Urothelium cell line (cell line): ENCODE measurements at places on chromosomes 1 and 21.

DNA sequence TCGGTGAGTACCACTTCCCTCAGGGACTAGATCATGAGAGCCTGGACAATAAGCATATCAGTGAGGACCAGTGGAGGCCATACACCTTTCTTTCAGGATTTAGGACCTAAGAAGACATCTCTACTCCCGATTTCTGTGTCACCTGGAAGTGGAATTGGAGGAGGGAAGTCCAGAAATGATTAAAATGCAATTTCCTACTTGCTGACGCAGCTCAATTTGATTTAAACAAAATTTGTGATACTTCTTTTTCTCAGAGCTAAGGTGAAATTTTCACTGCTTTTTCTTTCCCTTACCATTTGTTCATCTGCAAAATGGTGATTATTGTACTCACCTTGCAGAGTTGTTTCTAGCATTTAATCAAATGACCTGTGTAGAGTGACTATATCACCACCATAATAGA, 38.8 kb upstream of the BTG3 start:
- DNase-seq, result no peak

DNA sequence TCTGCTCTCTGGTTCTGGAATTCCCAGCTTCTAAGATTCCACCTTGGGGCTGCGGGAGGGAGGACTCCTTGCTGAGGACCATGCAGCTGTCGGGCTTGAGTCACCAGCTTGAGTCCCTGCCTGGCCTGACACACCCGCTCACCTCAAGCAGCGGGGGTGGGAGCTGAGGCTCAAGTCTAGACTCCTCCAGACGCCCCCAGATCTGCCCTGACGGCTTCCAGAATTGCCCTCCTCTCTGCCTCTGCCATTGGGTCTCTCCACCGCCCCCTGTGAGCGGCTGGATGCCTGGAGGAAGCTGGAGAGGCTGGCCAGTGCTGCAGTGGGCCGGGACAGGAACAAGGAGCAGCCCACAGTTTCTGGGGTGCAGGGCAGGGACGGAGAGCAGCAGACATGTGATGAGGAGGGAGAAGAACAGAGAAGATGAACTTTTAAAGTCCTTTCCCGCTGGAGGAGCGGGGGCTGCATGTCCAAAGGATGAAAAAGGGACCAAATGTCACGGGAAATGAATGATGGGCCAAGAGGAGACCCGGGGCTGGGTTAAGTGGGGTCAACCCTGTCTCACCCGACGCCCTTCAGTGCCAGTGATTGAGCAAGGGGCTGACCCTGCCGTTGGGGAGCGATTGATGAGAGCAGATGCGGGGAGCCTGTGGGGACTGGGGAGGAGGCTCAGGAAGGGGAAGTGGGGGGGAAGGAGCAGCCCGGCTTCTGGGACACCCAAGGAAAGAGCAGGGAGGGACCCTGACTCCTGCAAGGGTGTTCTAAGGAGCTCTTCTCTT, 13.5 kb downstream of the CRABP2 start:
- DNase-seq, result peak; percentile 68

DNA sequence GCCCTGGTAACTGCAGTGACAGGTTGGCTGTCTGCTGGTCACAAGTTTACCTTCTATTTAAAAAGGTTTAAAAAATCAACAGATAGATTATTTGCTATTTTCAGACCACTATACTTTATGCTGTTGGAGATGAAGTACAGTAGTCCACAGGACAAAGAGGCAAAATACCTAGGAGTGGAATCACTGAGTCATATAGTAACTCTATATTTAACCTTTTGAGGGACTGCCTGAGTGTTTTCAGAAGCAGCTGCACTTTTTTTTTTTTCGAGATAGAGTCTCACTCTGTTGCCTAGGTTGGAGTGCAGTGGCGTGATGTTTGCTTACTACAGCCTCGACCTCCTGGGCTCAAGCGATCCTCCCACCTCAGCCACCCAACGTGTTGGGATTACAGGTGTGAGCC, 11.7 kb downstream of the CNIH4 start:
- DNase-seq, result no peak

GRCh38 chr1:26788836-26789611, 1.3 kb downstream of the PIGV start:
- peak; percentile 84 for DNase-seq

- DNase-seq, result no peak
Measured at GRCh38 chr1:150688763-150689162, 8.2 kb downstream of the GOLPH3L start.

GRCh38 chr1:8031176-8031785, 5.2 kb upstream of the ERRFI1 start:
- no peak for DNase-seq

DNA sequence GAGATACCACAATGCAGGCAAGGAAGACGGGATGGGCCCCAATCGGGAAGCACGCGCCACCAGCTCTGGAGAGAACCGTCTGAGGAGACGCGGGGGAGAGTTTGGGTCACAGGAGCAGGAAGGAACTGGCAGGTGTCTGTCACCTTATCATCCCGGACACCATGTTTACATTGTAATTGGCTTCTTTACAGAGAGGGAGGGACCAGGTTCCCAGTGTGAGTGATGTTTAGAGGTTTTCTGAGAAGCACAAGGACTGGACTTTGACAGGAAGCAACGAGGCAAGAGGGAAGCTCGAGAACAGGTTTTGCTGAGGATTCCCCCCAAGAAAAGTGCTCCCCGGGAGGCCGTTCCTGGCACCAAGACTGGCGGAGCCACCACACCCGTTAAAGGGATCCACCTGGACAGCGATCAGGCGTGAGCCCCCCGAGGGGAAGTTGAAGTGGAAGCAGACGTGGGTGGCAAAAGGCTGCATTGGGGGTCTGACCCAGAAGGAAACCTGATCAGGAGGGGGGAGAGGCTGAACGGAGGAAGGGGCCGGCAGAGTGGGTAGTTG, 957 bp downstream of the EPS15 start:
- DNase-seq, result peak; percentile 30

DNA sequence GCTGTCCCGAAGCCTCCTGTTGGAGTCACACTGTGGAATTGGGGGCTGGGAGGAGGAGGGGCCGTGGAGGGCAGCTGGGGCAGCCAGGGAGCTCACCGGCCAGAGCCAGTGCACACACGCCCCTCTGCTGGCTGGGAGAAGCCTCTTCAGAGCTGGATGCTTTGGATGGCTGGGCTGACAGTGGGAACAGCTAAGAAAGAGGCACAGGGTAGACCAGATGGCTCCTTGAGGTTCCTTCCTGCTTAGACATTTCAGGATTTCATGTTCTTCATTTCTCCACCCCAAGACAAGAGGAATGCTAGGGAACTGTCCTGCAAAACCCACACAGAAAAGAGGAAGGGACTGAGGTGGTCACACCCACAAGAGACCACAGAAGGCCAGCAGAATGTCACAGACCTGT, 254.8 kb upstream of the VAMP3 start:
- DNase-seq, result no peak

- DNase-seq, result no peak
Measured at GRCh38 chr1:201328576-201328975, 45.3 kb downstream of the PKP1 start.

DNA sequence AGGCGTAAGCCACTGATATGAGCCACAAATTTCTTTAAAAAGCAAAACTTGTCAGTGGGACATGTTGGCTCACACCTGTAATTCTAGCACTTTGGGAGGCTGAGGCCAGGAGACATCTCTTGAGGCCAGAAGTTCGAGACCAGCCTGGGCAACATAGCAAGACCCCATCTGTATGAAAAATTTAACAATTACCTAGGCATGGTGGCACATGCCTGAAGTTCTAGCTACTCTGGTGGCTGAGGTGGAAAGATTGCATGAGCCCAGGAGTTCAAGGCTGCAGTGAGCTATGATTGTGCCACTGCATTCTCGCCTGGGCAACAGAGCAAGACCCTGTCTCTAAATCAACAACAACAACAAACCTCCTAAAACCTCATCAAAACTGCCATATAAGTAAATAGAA, 147.6 kb upstream of the BARHL2 start:
- no peak for DNase-seq

GRCh38 chr1:94721240-94721639, 98.9 kb upstream of the SLC44A3 start:
- DNase-seq, result no peak

- no peak for DNase-seq
Measured at GRCh38 chr1:208234721-208235120, 9.5 kb downstream of the PLXNA2 start.

- DNase-seq, result no peak
Measured at GRCh38 chr21:40166291-40166843, 299.1 kb downstream of the PCP4 start.

DNA sequence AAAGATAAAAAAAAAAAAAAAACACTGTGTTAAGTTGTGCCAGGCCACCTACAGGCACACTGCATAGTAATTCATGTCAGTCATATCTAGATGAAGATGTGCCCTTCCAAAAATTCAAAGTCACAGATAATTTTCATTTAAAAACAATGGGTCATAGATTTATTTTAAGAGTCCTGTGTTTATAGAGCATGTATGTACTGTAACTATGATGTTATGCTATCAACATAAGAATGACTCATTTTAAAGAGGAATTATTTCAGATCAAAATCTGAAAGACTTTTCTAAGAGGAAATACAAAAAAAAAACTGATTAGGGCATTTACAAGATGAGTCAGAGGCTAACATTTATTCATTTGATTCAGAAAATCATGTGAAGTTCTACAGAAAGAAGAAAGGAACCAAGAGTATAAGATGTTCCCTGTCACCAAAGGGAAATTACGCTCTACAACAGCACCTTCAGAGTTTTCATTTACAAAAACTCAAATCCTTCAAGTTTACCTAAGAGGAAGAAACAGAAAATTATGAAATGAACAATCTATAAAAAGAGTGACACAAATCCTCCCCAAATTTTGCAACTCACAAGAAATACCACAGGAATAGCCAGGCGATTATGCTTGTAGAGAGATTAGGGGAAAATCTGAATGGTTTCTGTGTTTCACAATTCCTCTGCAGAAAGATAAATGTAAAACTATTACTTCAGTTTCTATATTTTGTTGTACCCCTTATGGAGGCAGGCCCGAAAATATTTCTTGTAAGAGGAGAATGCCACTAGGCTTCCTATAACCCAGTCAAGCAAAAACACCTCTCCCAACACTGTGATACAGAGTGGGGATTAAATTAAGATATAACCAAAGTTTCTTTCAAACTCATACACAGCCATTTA, 13.8 kb downstream of the TP53BP2 start:
- peak; percentile 19 for DNase-seq

DNA sequence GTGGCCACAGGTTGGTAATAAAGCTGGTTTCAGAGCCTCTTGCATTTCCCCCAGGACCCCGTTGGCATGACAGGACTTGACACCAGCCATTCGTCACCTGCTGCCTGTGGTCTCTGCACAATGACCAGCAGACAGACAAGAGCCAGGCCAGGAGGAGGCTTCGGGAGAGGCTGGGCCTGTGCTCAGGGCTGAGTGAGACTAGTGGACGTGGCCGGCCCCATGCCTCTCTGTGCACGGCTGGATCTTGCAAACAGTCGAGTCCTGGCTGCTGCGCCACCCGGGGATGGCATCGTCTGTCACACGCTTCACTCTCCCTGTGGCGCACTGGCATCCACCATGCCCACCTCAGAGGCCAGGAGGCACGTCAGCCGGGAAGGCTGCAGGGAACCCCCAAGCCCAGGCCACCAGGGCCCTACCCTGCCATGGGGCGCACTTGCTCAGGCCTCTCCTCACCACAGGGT, 177.4 kb upstream of the ARHGEF16 start:
- no peak for DNase-seq

DNA sequence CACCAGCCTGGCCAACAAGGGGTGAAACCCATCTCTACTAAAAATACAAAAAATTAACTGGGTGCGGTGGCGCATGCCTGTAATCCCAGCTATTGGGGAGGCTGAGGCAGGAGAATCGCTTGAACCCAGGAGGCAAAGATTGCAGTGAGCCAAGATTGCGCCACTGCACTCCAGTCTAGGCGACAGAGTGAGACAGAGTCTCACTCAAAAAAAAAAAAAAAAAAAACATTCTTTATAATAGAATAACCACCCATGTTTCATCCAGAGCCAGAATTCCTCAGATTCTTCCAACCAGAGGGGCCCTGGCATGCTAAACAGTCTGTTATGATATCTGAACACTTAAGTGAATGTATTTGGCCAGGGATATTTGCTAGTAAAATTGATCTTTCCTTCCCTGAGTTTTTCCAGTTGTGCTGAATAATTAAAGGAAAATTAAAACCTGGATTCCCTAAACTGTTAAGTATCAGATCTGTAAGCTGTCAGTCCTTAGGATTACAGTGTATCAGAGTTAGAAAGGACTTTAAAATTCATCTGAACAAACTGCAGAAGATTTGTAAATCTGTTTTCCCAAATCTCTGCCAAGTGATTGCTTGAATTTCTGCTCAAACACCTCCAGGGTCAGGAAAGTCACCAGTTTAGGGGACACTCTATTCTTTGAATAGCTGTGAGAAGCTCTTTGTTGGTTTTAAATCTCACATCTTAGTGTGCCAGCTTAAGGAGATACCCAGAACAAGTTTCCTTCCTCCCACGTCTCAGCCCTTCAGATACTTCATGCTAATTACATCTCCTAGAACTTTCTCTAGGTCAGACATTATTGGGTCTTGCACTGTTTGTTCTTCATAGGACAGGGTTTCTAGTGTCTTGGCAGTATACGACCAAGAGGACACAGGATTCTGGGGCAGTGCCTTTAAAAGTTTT, 84.6 kb upstream of the BMP8A start:
- DNase-seq, result no peak

DNA sequence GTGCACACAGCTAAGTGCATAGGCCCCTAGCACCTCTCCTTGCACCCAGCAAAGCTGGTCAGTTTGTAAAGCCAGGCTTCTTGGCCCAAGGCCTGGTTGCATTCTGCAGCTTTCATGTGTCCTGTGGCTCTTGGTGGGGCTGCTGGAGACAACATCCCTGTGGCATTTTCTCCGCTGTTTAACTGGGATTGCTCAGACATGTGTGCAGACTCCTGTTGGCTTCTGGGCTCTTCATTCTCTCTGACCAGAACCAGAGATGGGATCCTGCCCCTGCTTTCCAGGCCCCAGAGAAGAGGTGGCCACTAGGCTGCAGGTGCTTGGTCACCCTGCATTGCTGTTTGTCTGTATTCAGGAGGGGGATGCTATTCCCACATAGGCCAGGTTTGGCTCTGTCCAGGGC, 50.8 kb downstream of the FAM78B start:
- DNase-seq, result no peak

- no peak for DNase-seq
Measured at GRCh38 chr1:153441238-153441755, 19.2 kb downstream of the S100A7 start.

- DNase-seq, result no peak
Measured at GRCh38 chr1:57470036-57470435, 46.2 kb upstream of the DAB1 start.

DNA sequence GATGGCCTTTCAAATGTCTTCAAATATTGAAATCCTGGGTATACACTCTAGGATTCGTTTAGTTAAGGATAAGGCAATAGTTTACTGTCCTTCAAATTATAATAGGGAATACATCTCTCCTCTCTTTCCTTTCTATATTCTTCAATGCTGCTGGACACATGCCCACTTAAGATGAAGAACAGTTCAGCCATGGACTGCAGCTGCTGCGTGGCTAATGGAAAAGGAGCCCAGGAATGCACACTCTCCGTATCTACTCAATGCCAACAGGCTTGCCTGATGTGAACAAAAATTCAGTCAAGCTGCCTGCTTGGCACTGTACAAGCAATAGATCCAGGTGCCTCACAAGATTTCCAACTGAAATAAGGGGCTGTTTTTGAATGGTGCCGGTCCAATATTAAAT, 321.2 kb upstream of the LYPLAL1 start:
- no peak for DNase-seq

- DNase-seq, result no peak
Measured at GRCh38 chr1:56464294-56464693, 115.1 kb downstream of the PLPP3 start.
